ENCODE measurements at places on chromosomes 6 and 20.

DNA sequence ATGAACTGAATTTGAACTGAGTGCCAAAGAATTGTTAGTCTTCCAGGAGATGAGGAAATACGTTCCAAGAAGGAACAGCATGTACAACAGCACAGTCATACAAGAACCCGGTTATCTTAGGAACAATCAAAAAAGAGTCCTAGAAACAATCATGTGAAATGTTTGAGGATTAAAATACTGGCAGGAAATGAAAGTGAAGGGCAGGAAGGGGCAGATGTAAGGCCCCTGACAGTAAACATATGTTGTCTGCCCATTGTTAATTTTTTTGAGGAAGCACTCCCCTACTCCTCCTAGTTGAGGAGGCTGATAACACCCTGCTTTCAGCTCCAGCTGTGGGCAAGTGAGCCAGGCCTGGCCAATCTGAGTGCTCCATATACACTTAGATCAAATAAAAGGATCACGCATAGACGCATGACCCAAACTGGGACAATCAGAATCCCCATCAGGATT is 220.9 kb downstream of the HACE1 start:
- no peak for DNase-seq

- no peak for DNase-seq
These were observed 21.6 kb downstream of the ALDH8A1 start for GRCh38 chr6:134928151-134928900.

- no peak for DNase-seq
These were observed 686.7 kb downstream of the COL12A1 start for GRCh38 chr6:74519163-74519562.

- DNase-seq: no peak
These were observed 14.1 kb upstream of the TRIM26 start for GRCh38 chr6:30227242-30227722.

DNA sequence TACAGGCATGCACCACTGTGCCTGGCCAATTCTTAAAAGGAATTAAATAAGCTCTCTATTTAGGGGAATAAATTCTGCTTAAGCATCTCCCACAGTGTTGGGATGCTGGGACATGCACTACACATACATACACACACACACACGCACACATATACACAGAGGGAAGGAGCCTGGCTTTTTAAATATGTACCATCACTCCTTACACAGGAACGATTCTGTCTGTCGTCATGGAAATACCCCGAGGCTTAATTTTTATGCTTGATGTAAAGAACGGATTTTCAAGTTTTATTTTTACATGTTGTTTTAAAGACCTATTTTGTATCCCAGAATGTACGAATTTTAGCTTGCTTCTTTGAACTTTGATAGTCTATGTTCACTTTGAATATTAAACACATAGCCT is 95.3 kb downstream of the CD109 start:
- no peak for DNase-seq

DNA sequence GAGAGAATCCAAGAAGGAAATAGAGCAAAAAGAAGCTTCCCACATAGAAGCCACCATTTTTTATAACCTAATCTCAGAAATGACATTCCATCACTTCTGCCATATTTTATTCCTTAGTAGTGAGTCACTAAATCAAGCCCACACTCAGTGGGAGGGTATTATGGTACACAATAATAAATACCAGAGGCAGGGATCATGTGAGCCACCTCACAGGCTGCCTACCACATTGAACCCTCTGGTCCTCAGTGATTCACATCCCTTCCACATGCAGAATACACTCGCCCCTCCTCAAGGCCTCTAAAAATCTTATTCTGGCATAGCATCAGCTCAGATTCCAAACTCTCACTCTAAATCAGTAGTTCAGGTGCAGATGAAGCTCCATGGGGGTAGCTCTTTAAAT is 49.4 kb downstream of the TMC2 start:
- no peak for DNase-seq

GRCh38 chr6:145620088-145620487 is 115.2 kb downstream of the EPM2A start:
- no peak for DNase-seq

DNA sequence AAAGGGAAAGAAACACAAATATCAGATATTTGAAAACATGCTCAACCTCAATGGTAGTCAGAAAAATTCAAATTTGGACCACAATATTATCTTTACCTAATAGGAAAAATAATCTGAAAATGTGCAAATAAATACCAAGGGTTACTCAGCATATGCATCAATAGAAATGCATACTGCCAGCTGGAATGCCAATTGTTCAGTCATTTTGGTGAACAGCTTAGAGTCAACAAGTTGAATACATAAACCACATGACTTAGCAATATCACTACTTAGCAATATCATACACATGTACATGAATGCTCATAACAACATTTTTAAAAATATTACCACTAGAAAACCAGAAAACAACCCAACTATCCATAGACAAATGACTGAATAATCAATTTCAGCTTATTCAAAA is 212.7 kb downstream of the PTPRK start:
- no peak for DNase-seq

DNA sequence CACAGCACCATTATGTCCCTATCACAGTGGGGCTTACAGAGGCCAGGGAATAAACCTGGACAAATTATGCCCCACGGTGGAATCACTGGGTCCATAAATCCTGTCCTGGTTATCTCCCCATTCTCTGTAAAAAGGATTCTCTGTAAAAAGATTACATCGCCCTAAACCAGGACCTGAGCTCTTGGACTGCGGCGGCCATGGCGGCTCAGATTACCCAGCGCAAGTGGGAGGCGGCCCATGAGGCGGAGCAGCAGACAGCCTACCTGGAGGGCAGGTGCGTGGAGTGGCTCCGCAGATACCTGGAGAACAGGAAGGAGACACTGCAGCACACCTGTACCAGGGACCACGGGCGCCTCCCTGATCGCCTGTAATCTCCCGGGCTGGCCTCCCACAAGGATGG is 8.4 kb upstream of the HLA-A start:
- no peak for DNase-seq

- DNase-seq: no peak
These were observed 34.0 kb downstream of the KDM1B start for GRCh38 chr6:18189196-18189595.

DNA sequence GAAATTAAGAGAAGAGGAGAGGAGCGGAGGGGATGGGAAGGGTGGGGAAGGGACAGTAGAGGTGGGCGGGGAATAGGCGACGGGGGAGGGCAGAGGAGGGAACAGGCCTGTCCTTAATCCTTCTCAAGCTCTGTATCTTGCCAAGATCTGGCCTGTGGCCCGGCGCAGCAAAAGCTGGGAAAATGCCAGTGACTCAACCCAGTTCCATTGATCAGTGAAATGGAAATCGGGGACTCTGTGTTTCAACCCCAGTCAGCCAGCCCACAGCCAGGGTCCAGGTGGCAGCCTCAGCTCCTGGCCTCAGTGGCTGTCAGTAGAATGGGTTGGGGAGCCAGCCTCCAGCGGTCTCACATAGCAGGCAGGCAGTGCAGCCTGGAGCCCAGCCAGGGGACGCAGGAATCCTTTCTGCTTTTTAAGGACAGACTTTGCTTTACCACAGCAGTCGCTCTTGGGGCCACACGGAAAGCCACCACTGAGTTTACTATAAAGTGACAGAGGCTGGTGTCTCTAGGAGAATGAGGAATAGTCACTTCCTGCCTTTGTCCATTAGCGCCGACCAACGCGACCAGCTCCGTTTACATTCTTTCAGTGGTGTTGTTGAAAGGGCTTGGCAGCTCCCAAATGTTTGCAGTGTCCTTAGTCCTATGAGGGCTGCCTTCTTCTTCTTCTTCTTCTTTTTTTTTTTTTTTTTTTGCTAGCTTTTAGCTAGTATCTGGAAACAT is 128.0 kb downstream of the RIN2 start:
- no peak for DNase-seq

GRCh38 chr20:60213126-60213893 is 255.1 kb downstream of the CDH26 start:
- no peak for DNase-seq

DNA sequence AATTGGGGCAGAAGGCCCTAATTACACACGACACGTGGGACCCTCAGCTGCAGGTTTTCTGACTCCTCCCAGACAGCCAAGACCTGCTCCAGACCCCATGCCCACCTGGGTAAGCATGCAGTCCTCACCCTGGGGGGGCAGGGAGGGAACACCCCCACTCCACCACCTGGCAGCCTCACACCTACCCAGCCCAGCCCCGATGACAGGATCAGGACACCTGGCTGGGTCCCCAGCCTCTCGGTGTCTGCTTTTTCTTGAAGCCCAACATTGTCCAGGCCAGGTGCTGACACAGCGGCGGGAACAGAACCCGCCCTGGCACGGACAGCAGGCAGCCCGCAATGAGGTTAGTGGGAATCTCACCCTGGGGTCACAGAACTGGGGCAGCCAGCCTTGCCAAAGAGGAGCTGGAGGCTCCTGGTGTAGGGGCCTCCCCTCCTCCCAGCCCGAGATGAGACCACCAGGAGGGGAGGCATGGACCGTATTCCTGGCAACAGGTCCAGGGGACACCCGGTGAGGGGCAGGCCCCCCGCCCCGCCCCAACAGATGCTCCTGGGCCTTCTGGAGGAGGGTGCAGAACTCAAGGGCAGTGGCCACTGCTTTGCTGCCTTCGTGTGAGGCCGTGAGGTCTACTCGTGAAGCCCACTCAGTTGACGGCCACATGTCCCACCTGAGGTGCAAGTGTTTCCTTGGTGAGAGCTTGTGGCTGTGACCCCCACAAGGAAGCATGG is 103.8 kb downstream of the DLL1 start:
- no peak for DNase-seq

DNA sequence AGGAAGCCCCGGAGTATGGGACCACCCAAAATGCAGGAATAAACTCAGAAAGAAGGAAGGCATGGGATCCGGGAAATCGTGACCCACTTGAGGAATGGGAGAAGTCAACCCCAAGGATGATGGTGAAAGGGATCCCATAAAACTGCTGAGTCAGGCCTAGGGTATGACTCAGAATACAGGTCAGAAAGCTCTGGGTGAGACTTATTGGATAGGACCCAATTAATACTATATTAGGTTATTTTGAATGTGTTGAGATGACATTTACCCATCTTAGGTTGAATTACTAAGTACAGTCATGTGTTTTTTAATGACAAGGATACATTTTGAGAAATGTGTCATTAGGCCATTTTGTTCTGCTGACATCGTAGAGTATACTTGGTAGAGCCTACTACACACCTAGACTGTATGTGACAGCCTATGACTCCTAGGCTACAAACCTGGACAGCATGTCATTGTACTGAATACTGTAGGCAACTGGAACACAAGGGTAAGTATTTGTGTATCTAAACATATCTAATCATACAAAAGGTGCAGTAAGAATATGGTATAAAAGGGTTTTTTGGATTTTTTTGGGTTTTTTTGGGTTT is 17.1 kb upstream of the HIVEP1 start:
- no peak for DNase-seq

DNA sequence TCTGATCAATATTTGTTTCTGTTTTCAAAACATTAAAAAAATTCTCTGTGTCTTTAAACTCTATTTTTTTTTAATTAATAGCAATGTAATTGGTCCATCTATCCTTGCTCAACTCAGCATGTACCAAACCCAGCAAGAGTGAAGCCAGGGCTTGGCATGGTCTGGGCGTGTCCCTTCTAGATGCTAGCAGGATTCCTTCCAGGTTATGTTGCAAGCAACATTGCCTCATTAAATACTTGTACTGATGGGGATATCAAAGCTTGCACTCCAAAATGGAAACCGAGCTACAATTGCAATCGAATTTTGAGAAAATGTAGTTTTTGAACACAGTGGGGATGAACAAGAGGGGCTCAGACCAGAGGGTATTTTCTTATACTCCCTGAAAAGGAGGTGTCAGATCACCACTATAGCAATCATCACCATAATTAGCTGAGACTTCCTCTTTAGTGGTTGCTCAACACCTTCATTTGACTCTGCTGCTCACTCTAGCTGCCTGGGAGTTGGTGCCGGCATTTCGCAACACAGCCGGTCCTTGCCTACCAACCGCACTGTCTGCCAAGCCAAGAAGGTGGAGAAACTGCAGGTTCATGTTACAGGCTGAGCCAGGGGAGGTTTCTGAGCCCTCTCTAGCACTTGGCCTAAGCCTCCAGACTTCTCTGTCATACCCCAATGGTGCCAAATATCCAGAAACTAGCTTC is 67.8 kb upstream of the RALGAPA2 start:
- no peak for DNase-seq

DNA sequence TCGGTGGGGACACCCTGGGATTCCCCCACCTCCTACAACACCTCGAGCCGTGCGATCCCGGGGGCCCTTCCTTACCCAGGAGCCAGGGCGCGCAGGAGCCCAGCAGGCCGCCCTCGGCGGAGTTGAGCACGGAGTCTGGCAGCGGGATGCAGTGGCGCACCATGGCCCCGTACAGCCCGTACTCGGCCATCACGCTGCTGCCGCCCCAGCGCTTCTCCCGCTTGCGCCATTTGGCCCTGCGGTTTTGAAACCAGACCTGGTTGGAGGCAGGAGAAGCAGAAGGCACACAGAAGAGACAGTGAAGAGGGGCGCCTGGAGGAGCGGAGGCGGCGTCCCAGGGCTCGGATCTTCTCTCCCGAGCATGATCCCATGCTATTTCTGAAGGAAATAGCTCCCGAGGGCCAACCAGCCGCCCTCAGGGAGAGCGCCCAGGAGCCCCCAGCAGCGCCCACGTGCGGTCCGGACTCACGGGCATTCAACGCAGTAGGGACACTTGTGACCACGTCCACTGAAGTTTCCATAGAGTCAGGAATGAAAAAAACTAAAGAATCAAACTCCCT is 4.3 kb downstream of the VSX1 start:
- no peak for DNase-seq

DNA sequence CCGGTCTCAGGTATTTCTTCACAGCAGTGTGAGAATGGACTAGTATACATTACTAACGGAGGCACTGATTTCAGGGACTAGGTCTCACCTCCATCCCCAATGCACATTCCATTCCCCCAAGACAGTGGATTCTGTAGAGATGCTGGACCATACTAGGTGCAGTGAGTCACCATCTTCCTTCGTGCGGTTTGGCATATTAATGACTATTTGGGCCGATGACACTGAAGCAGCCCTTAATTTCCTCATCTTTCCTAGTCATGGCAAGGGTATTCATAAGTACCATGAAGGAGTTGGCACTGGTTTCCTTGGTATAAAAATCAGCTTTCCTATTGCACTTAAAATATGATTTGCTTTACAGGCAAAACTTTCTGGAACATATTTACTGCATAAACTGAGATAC is 121.4 kb upstream of the TRAF3IP2 start:
- no peak for DNase-seq

- peak; percentile 1 for DNase-seq
These were observed 734 bp downstream of the MMS22L start for GRCh38 chr6:97282238-97282725.

Data from right renal cortex interstitium (tissue), 3 donors.